Activated CD4-positive, alpha-beta T cell treated with anti-CD3 and anti-CD28 coated beads, Interleukin-2, amount 10 ng/mL, durations not matched to agents 24 days and 14 days (primary cell): ENCODE measurements at places on chromosomes 13 and 19. TPM values are rescaled to one million over a fixed set of nuclear protein-coding genes. Genes with fewer than 3 reads are reported as not detected.
A peak's percentile ranks its signal among the peaks of the same experiment; 100 is the strongest.

Gene CYP2F1
- not detected in 2 replicates for total RNA-seq

Gene ZSCAN4
- total RNA-seq, result not detected in 2 replicates

Gene LRRC8E
- total RNA-seq, result not detected in 2 replicates

Gene SLC25A23
- total RNA-seq, result 21.0 and 22.0 TPM in 2 replicates

Gene MIPEP
- 10.4 and 10.9 TPM in 2 replicates for total RNA-seq

Gene ZNF600
- total RNA-seq, result 10.6 and 10.7 TPM in 2 replicates

Gene NDFIP2
- 258 and 272 TPM in 2 replicates for total RNA-seq

Gene CGB2
- total RNA-seq, result not detected in 2 replicates

Gene CA11
- total RNA-seq, result 10.9 and 12.5 TPM in 2 replicates

Gene KATNAL1
- 7.5 and 9.0 TPM in 2 replicates for total RNA-seq

- no peak for DNase-seq
Observed at GRCh38 chr13:113124211-113124970, 1.8 kb downstream of the F10 start.

GRCh38 chr13:86974251-86974994 lies 696.7 kb upstream of the SLITRK5 start:
- DNase-seq, result no peak

GRCh38 chr13:73141292-73141771 lies 82.5 kb downstream of the KLF5 start:
- no peak for DNase-seq

DNA sequence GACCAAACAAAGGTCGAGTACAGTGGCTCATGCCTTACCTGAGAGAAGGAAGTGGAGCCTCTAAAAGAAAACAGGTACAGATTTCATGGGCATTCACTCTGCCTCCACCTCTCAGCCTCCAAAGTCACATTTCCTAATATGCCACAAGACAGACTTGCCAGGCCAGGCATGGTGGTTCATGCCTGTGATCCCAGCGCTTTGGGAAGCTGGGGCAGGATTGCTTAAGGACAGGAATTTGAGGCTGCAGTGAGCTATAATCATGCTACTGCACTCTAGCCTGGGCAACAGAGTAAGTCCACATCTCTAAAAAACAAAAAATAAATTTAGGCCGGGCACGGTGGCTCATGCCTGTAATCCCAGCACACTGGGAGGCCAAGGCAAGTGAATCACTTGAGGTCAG lies 10.9 kb upstream of the DNMT1 start:
- DNase-seq, result no peak

DNA sequence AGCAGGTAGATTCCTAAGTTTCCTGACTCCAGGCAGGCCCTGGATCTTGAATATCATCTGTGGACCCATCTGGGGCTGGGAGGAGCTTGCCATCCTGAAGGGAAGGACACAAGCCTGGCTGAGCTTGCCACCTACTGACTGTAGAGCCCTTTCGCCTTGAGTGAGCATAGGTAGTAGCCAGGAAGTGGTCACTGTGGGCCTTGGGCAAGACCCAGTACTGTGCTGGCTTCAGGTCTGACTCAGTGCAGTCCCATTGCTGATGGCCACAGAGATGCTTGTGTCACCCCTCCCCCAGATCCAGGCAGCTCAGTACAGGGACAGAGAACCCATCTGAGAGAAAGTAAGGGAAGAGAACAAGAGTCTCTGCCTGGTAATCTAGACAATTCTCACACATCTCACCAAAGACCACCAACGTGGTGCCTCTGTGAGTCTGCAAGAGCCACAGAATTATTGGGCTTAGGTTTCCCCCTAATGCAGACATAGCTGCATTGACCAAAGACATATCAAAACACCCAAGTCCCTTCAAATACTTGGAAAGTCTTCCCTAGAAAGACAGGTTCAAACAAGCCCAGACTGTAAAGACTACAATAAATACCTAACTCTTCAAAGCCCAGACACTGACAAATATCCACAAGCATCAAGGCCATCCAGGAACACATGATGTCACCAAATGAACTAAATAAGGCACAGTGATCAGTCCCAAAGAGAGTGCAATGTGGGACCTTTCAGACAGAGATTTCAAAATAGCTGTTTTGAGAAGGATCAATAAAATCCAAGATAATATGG lies 108.2 kb upstream of the WASF3 start:
- DNase-seq, result no peak

GRCh38 chr19:20840371-20840770 lies 64.3 kb downstream of the ZNF66 start:
- DNase-seq, result no peak

- peak; percentile 84 for DNase-seq
Observed at GRCh38 chr13:108227651-108228272, 9.6 kb downstream of the ABHD13 start.

- no peak for DNase-seq
Observed at GRCh38 chr19:49515767-49516166, 3.3 kb downstream of the FCGRT start.

GRCh38 chr13:21009036-21009435 lies 52.4 kb downstream of the LATS2 start:
- DNase-seq, result no peak

- no peak for DNase-seq
Observed at GRCh38 chr13:59963827-59964226, 199.9 kb downstream of the DIAPH3 start.

DNA sequence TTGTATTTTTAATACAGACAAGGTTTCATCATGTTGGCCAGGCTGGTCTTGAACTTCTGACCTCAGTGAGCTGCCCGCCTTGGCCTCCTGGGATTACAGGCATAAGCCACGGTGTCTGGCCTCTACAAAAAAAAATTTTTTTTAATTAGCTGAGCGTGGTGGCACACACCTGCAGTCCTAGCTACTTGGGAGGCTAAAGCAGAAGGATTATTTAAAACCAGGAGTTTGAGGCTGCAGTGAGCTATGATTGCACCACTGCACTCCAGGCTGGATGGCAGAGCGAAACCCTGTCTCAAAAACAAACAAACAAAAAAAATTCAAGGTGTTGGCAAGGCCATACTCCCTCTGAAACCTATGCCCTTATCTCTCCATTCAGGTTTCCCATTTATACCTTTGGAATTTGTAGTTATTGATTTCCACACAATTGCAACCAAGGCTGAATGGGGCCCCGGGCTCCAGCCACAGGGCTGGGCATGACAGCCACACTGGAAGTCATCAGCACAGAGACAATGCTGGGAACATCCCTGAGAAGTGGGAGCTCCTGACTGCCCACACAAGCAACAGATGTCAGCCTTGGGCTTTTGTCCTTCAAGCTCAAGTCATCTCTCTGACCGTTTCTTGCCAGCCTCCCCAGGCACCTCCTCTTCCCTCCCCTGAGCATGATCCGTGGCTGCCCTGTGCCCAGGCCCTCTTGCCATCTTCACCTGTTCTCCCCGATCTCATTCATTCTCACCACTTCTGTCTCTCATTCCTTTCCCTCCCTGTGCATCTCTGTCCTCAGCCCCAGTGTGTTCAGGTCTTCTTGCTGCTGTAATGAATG lies 27.2 kb upstream of the CALM3 start:
- DNase-seq, result no peak

GRCh38 chr19:9362905-9363304 lies at the start of gene ZNF177:
ZNF177 (plus strand) TSS chr19:9363013; CDS start chr19:9378312, 15,299 bp downstream.
- DNase-seq, result no peak

DNA sequence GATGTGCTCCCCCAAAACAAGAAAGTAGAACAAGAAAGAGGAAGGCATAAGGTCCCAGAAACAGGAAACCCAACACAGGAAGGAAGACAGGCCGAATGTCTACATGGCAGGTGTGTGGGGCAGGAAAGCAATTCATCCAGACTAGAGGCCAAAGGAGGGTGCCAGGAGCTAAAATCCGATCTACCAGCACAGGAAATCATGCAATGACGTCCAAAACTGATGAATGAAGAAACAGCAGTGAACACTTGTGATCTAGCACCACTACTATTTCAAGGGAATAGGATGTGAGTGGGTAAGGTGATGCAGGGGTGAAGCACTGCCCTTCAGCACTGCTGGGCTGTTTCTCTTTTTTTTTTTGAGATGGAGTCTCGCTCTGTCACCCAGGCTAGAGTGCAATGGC lies 59.1 kb downstream of the DOCK9 start:
- DNase-seq, result peak; percentile 63

- DNase-seq, result no peak
Observed at GRCh38 chr19:47002853-47003610, 16.6 kb upstream of the NPAS1 start.

DNA sequence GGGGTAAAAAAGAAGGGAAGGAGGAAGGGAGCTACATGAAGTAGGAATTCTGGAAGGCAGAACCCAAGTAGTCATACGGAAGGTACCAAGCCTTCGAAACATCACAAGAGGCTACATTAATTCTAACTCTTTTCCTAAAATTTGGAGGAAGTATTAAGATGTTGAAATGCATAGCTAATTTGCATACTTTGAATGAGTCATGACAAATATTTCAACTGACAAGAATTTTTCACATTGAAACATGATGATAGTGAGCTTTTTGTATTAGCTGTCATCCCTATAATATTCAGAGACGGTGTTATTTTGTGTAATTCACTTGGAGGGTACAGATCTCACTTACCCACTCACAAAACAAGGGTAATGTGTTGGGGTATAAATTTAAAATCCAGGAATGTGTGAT lies 9.1 kb upstream of the ACOD1 start:
- no peak for DNase-seq

DNA sequence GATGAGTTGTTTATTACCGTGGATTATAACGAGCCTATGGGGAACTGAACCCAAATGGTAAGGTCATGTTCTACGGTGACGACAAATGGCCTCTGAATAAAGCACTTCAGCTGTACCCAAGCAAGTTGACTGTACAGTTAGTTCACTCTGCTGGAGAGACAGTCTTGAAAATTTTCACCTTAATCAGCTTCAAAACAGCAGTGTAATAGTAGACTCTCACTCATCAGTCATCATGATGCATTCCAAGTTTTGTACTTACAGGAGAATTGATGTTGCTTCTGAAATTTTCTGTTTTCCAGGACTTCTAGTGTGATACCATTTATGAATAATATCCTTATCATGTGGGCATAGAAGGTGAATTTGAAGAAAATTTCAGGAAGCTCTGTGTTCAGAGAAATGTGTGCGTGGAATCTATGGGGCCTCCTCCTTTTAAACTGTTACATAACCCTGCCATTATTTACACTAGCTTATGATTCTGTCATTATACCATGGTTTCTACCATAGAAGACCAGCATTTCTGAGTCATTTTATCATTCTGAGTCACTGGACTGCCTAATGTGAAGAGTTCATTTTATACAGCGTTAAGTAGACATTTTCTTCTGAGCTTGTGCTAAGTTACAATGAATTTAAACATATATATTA lies 96.9 kb downstream of the WDFY2 start:
- DNase-seq, result no peak

- DNase-seq, result peak; percentile 94
Observed at GRCh38 chr19:17938092-17938845, 5.5 kb downstream of the CCDC124 start.

DNA sequence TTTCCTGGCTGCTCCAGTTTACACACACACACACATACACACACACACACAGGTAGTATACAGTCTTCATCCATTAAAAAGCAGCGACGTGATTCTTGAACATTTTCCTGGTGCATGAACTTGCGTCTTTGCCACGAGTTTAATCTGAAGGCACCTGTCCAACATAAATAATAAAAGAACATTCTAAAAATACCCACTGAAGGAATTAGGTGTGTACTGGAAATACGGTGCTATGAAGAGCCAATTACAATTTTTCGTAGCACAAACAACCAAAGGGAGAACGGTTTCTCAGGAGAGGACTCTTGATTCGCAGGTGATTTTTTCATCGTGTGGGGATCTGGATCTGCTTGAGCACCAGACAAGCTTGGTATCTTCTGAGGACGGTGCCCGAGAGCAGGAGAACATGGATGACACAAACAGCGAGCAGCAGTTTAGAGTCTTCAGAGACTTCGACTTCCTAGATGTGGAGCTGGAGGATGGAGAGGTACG lies 61.2 kb downstream of the ZAR1L start:
- no peak for DNase-seq

- no peak for DNase-seq
Observed at GRCh38 chr19:10736916-10737551, 19.2 kb downstream of the DNM2 start.

GRCh38 chr13:71632721-71633120 lies 234.3 kb downstream of the DACH1 start:
- DNase-seq, result no peak

- no peak for DNase-seq
Observed at GRCh38 chr13:110000534-110001345, 214.4 kb upstream of the IRS2 start.

DNA sequence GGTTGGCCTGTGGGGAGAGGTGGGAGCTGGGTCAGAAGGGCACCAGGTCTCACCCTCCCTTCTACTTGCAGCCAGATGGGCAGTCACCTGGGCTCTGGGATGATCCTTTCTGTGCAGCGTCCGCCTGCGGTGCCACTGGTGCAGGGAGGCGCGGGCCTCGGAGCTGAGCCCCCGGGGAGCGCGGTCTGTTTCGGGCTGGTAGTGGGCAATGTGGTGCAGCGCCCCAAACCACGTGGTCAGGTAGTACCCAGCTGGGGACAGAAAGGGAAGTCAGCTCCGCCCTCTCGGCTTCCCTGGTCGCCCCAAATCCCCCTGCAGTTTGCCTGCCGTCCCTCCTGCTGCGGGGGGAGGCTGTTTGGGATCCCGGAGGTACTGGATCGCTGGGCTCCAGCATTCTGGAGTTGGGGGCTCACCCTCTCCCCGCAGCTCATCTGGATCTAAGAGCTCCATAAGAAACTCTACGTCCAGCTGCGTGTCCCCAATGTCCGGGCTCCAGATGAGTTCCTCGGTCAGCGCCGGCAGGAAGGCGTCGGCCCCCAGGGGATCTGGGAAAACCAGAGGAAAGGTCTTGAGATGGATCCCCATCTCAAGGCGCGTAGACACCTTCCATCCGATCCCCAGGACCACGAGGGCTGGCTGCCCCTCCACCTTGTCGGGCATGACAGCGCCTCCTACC lies 8.8 kb downstream of the RINL start:
- peak; percentile 76 for DNase-seq

DNA sequence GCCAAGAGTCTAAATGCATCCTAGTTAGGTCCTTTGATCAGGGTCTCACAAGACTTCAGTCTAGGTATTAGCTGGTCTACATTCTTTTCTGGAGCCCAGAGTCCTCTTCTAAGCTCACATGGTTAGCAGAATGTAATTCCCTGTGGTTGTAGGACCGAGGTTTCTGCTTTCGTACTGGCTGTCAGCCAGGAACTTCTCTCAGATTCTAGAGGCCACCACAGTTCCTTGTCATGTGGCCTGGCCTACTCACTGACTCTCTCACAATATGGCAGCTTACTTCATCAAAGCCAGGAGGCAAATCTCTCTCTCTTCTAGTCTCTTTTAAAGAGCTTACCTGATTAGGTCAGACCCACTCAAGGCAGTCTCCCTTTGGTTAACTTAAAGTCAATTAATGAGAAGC lies 82.9 kb downstream of the POU4F1 start:
- DNase-seq, result no peak

DNA sequence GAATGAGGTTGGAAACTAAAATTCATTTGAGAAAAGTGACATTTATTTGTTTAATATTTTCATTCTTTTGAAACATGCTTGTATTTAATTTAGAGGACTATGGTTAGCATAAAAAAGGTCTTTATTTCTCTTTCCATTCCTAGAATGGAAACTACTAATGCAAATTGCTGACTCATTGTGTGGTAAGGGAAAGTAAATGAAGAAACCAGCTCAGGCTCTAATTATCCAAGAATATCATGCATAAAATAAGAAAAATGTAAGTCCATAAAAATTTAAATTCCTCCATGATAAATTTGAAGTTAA lies 777.0 kb upstream of the SLITRK1 start:
- no peak for DNase-seq
